ENCODE measurements at places on chromosomes 4 and X. TPM values are rescaled to one million over a fixed set of nuclear protein-coding genes. Genes with fewer than 3 reads are reported as not detected.

Gene MCF2
- not detected for total RNA-seq

Gene PFKFB1
- total RNA-seq, result under 0.01 TPM

Gene SSX4
- total RNA-seq, result not detected

Gene TCEAL2
- 0.28 TPM for total RNA-seq

Gene TLR6
- 1.4 TPM for total RNA-seq
